ENCODE measurements at places on chromosomes 16 and 17.

DNA sequence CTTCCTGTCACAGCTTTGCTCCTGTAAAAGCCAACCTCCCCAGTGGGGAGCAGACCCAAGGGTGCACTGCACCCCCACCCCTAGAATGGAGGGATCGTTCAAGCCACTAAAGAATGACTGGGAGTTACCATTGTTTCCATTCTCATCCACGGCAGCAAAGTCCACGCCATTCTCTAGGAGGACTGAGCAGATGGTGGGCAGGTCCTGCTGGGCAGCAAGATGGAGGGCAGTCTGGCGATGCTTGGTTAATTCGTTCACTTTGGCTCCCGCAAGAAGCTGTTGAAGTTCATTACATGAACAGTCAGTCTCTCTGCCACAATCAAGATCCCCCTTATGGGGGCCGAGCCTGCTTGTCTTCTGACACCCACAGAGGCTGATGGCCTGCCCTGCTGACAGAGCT is 30.8 kb downstream of the CYB5D2 start:
- DNase-seq = no peak

- DNase-seq = no peak
Observed at GRCh38 chr16:67170949-67171649, 761 bp downstream of the NOL3 start.

DNA sequence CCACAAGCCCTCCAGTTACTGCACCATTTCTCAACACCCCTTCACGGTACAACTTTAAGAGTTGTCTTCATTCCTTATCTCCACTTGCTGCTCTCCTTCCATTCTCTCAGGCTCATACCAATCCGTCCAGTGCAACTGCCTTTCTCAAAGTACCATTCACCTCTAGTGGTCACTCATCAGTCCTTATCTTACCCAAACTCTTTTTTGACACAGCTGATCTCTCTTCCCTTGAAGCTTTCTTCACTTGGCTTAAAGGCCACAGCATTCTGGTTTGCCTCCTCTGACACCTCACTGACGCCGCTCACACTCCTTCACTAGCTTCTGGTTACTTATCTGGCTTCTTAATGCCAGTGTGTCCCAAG is 24.9 kb downstream of the UBE2G1 start:
- DNase-seq = no peak

GRCh38 chr17:43614561-43614960 is 47.2 kb downstream of the MEOX1 start:
- peak; percentile 4 for DNase-seq

DNA sequence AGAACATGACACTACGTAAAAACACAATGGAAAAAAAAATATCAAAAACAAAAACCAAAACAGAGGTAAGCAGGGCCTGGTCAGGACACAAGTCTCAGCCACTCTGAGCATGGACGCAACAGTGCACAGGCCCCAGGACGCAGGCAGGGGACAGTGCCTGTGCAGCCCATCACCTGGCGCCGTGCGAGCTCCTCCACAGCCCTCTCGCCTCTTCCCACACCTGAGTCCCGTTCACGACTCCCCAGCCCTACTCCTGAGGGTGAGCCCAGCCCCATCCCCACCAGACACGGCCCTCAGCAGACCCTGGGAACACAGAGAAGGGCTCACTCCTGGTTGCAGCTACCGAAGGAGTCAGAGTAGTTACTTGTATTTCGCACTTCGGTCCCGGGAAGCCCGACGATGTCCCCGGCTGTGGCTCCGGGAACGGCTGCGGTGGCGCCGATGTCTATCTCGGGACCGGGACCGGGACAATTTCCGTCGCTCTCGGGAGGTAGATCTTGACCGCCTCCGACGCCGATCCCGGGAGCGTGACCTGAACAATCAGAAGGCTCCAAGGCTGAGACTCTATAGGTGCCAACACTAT is 9.4 kb downstream of the HBQ1 start:
- DNase-seq = no peak

GRCh38 chr16:10597187-10597601 is 16.8 kb upstream of the EMP2 start:
- no peak for DNase-seq

- DNase-seq = no peak
Observed at GRCh38 chr16:87201052-87201451, 116.1 kb downstream of the C16orf95 start.

GRCh38 chr16:86248310-86248905 is 261.9 kb upstream of the FOXF1 start:
- DNase-seq = no peak

- DNase-seq = peak; percentile 26
Observed at GRCh38 chr16:10971560-10971961, 27.2 kb downstream of the CLEC16A start.

DNA sequence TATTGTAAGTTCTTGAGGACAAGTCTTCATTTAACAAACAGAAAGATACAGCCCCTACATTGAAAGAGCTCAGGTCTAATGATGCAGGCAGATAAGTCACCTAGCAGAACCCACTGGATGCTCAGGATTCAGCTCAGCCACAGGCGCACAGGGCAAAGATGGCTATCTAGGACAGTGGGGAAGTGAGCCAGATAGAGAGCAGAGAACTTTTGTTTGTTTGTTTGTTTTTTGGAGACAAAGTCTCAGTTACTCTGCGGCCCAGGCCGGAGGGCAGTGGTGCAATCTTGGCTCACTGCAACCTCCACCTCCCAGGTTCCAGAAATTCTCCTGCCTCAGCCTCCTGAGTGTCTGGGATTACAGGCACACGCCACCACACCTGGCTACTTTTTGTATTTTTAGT is 20.4 kb downstream of the METTL2A start:
- DNase-seq = no peak

- DNase-seq = peak; percentile 64
Observed at GRCh38 chr17:50661795-50662391, 27.2 kb downstream of the ABCC3 start.

GRCh38 chr17:51427323-51427811 is 167.0 kb downstream of the UTP18 start:
- DNase-seq = peak; percentile 87

GRCh38 chr17:39700148-39700987 is 504 bp downstream of the ERBB2 start:
- DNase-seq = no peak

DNA sequence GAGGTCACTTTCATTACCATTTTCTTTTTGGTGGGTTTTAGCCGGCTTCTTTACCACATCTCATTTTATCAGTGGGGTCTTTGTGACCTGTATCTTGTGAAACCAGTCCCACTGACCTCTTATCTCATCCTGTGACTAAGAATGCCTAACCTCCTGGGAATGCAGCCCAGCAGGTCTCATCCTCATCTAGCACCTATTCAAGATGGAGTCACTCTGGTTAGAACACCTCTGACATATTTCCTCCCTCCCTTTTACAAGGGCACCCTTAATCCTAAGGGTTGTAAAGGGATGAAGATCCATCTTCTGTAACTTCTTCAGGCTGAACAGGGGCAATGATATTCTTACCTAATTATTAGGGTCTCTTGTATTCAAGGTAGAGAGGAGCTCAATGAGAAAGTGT is 107.9 kb upstream of the HAS3 start:
- DNase-seq = no peak

- no peak for DNase-seq
Observed at GRCh38 chr17:40366076-40366860, 1.7 kb upstream of the GJD3 start.

DNA sequence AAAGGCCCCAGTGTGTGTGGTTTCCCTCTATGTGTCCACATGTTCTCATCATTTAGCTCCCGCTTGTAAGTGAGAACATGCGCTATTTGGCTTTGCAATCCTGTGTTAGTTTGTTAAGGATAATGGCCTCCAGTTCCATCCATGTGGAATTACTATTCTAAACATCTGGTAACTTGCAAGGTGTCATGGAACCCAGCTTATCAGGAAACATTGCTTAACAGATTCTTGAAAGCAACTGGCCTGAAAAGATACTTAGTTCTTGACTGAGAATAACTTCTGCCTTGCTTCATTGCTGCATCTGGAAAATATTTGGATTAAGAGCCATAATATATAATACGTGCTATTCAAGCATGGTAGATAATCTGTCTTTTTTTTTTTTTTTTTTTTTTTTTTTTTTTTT is 27.8 kb downstream of the PAFAH1B1 start:
- DNase-seq = no peak

DNA sequence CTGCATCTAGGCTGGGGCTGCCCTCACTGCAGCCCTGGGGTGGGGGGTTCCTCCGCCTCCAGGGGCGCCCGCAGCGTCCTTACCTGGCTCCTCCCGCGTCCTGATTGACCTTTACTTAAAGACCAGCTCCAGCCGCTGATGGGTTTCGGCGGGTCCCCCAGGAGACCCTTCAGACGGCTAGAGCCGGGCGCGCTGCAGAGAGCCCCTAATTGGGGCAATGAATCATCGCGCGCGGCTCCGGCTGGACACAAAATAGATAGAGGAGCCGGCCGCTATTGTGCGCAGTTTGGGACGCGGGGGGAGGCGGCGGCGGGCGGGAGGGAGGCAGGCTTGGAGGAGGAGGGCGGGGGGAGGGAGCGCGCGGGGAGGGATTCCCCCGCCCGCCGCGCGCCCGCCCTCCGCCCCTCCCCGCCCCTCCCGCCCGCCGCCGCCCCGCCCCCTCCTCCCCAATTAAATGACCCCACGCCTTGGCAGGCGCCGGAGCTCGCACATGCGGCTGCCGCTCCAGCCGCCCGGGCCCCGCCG is 56.5 kb upstream of the CIBAR2 start:
- DNase-seq = no peak

DNA sequence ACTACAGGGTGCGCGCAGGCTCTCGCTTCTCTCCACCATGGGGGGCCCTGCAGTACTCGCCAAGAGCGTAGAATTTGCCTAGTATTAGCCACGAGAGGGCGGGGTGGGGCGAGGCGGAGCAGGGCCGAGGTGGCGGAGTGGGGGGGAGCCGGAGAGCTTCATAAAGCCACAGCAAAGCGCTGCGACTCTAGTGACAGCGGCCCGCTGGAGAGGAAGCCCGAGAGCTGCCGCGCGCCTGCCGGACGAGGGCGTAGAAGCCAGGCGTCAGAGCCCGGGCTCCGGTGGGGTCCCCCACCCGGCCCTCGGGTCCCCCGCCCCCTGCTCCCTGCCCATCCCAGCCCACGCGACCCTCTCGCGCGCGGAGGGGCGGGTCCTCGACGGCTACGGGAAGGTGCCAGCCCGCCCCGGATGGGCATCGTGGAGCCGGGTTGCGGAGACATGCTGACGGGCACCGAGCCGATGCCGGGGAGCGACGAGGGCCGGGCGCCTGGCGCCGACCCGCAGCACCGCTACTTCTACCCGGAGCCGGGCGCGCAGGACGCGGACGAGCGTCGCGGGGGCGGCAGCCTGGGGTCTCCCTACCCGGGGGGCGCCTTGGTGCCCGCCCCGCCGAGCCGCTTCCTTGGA is at the start of gene TBX21:
TSS of gene TBX21 (plus strand) at position 190 of the 627 bp plus-strand sequence. CDS start at position 409, 219 bp downstream.
- DNase-seq = no peak

DNA sequence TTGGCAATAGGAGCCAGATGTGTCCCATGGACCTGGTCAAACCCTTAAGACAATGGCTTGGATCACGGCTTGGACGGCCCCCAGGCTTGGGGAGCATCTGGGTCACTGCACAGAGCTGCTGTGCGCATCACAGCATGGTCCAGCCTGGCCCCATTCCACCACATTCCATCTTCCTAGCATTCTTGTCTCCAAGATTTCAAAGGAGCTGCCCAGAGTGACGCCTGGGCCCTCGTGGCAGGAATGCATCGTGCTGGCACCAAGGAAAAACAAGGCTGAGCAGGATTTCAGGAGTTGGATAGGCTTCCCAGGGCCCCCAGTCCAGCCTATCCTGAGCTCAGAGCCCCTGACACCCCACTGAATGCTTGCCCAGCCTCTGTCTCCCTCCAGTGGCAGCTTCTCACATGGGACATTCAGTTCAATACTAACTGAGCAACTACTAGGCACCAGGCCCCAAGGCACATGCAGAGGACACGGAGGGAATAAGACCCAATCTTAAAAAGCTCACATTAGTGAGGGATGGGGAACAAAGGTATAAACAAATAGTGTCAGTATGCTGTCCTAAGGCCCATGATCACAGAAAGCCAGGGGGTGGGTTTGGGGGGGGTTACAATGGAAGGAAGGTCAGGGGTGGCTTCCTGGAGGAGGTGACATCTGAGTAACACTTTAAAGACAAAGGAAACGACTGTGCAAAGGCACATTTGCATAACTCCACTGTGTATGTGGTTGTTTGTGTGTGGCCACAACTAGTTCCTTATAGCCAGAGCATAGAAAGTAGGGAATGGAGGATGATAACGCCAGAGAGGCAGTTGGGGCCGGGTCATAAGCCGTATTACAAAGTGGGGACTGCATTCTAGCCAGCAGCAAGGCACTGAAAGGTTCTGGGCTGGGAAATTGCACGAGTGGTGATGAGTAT is 34.1 kb downstream of the TK2 start:
- DNase-seq = no peak

DNA sequence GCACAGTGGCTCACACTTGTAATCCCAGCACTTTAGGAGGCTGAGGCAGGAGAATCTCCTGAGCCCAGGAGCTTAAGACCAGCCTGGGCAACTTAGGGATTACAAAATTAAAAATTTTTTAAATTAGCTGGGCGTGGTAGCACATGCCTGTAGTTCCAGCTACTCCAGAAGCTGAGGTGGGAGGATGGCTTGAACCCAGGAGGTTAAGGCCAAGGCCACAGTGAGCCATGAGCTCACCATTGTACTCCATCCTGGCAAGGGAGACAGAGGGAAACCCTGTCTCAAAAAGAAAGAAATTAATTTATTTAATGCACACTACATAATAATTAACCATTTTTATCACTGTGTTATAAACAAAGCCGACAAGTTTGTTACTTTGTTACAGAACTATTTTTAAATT is 131.1 kb upstream of the TMEM97 start:
- DNase-seq = no peak

- DNase-seq = no peak
Observed at GRCh38 chr16:54690710-54691109, 240.0 kb upstream of the IRX5 start.

DNA sequence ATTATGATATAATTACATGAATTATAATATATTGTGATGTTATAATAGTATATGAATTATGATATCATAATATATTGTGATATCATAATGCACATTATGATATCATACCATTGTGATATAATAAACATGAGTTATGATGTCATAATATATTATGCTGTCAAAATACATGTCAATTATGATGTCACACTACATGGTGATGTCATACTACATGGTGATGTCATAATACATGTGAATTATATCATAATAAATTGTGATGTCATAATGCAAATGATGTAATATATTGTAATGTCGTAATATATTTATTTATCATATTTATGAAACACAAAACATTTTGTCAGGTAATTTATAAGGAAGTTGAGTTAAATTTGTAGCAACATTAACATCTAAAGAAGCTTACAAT is 1950.1 kb downstream of the TP53TG3F start:
- DNase-seq = no peak

GRCh38 chr16:48054881-48055601 is 100.8 kb downstream of the ABCC12 start:
- DNase-seq = no peak

- DNase-seq = peak; percentile 33
Observed at GRCh38 chr17:8060274-8060673, 21.4 kb downstream of the ALOX15B start.

GRCh38 chr17:77279448-77280303 is 138.9 kb downstream of the SEC14L1 start:
- DNase-seq = no peak

- DNase-seq = no peak
Observed at GRCh38 chr17:7174603-7175326, 4.4 kb downstream of the ASGR1 start.

All from DMS153 (cell line).